Suprapubic skin (tissue), 4 donors: ENCODE measurements at places on chromosomes 1 and 21. TPM values are rescaled to one million over a fixed set of nuclear protein-coding genes. Genes with fewer than 3 reads are reported as not detected.

The RNU1-2 gene
- total RNA-seq: under 0.01 TPM

The SHE gene
- total RNA-seq: 2.0 TPM

The SEC16B gene
- 1.7 TPM for total RNA-seq

The RAB4A gene
- 78.4 TPM for total RNA-seq

The SPATA6 gene
- 7.6 TPM for total RNA-seq

GRCh38 chr1:61520401-61520800, 204.5 kb downstream of the TM2D1 start:
- H3K27me3 ChIP-seq: no peaks in the 10 kb centered on the region
- no peaks in the 10 kb centered on the region for H3K36me3 ChIP-seq
- H3K4me3 ChIP-seq: no peak overlapping the region

DNA sequence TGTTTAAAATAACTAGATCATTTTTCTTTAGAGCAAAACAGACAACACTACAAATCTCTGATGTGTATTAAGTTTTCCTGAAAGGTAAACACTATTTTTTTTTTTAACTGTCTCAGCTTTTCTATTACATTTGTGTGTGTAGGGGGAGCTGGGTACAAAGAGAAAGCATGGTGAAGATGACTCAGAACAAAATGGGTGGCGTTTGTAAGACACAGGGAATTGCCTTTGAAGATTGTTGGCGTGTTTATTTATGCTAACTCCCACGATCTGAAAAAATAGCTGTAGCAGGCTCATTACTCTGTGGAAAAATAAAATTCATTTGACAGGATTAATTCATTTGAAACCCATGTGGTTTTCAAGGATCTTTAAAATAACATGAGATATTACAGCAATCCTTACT, 285.1 kb downstream of the RYR2 start:
- no peak overlapping the region for H3K4me3 ChIP-seq
- no peaks in the 10 kb centered on the region for H3K36me3 ChIP-seq
- no peak overlapping the region for H3K27ac ChIP-seq
- no peak for DNase-seq
- no peaks in the 10 kb centered on the region for H3K4me1 ChIP-seq

DNA sequence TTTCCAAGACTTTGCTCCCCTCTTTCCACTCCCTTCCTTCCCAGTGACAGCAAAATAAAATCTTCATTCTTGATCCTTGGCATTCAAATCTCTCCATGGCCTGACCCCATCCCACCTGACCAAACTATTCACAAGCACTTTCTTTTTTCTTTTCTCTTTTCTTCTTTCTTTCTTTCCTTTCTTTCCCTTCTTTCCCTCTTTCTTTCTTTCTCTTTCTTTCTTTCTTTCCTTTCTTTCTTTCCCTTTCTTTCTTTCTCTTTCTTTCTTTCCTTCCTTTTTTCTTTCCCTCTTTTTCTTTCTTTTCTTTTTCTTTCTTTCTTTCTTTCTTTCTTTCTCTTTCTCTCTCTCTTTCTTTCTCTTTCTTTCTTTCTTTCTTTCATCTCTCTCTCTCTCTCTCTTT, 207.1 kb downstream of the ADGRL2 start:
- no peak overlapping the region for H3K4me3 ChIP-seq
- H3K4me1 ChIP-seq: no peaks in the 10 kb centered on the region
- no peaks in the 10 kb centered on the region for H3K36me3 ChIP-seq
- no peak overlapping the region for H3K27ac ChIP-seq
- no peaks in the 10 kb centered on the region for H3K27me3 ChIP-seq
- no peak for DNase-seq

DNA sequence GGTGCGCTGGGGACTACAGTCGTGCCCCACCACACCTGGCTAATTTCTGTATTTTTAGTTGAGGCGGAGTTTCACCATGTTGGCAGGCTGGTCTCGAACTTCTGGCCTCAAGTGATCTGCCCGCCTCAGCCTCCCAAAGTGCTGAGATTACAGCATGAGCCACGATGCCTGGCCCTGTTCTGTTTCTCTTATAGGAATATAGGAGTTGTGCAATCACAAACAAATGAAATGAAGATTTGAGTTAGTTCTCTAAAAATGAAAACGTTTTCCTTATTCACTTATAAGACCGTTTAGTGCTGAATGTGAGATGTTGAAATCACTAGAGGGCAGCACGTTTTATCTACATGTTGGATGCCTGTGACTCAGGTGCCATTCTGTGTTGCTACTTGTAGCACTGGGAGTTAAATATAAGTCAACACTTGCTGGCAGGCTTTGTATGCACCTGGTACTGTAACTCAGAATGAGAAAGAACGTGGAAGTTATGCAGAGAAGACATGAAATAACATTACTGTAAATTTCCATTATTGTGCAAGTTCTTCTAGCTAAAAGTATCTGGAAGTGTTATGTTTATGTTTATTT, 45.8 kb downstream of the MIGA1 start:
- peaks cover 9% of the 10 kb centered on the region for H3K36me3 ChIP-seq
- no peak for DNase-seq
- peaks cover 6% of the 10 kb centered on the region for H3K4me1 ChIP-seq

- H3K27ac ChIP-seq: no peak overlapping the region
- no peaks in the 10 kb centered on the region for H3K27me3 ChIP-seq
- DNase-seq: no peak
- no peaks in the 10 kb centered on the region for H3K4me1 ChIP-seq
- H3K4me3 ChIP-seq: no peak overlapping the region
These were observed 118.4 kb upstream of the CHRM3 start for GRCh38 chr1:239268007-239268406.

DNA sequence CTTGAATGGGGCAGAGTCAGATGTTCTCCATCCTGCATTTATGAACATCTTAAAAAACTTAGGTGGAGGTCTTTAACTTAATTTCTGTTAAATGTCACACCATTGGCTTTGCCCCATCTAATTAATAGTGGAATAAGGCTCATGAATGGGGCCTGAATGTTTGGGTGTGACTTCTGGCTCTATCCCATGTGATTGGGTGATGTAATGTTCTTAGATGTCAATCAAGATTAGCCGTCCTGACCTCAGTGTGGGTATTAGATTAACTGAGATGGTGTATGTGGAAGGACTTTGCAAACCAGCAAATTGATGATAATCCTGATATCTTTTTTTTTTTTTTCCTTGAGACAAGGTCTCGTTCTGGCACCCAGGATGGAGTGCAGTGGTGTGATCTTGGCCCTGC, 38.1 kb downstream of the C1orf21 start:
- H3K27ac ChIP-seq: peak overlapping the region; percentile 74
- no peak overlapping the region for H3K4me3 ChIP-seq
- no peak for DNase-seq

DNA sequence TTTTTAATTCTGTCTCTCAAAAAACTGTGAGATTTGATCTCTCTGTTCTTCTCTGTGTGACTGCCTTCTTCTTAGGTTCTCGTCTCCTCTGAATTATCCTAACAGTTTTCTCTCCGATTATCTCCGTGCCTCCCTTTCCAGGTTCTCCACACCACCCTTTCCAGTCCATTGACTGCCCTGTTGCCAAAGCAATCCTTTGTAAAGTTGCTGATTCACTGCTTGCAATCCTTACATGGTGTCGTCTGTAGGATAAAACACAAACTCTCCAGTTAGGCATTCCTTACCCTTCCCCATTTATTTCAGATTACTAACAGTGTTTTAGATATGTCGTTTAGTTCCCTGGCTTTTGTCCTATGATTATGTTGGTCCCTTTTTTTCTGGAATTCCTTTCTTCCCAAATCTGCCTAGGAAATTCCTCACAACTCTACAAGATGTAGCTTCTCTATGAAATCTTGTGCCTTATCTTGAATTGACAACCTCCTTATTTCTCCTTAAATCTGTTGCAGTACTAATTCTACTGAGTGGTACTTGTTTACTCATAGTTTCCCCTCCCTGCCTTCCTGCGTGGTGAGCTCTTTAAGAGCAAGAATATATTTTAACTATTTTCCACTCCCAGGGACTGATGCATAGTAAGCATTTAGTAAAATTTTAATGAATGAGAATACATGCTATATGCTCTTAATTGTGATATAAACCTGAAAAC, 22.3 kb downstream of the RCOR3 start:
- peaks cover 86% of the 10 kb centered on the region for H3K36me3 ChIP-seq
- H3K4me3 ChIP-seq: no peak overlapping the region
- H3K4me1 ChIP-seq: no peaks in the 10 kb centered on the region
- no peak for DNase-seq
- H3K27me3 ChIP-seq: no peaks in the 10 kb centered on the region

- no peak for DNase-seq
- peaks cover 14% of the 10 kb centered on the region for H3K4me1 ChIP-seq
- no peaks in the 10 kb centered on the region for H3K36me3 ChIP-seq
- H3K27me3 ChIP-seq: peaks cover 37% of the 10 kb centered on the region
- no peak overlapping the region for H3K4me3 ChIP-seq
These were observed 2.4 kb downstream of the KRTAP10-2 start for GRCh38 chr21:44548922-44549321.

DNA sequence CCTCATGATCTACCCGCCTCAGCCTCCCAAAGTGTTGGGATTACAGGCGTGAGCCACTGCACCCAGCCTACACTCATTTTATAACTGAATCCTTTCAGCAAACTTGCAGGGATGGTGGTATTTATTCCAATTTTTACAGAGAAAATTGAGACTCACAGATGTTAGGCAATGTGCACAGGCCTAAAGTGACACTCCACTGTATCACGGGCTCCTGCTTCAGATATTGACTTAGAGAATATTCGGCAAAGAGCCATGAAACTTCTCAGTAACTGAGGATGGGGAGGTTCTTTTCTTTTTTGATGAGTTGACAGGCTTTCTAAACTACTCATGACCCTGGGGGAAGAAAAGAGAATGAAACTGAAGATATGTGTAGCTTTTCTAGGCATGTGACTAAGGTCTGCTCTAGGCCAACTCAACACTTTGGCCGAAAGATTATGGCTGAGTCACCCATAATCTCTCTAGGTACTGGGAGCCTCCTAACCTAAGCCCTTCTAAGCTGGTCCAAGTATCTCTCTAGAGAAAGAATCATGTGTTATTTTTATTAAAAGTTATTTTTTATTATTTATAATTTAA, 19.9 kb upstream of the PTCH2 start:
- DNase-seq: no peak
- no peak overlapping the region for H3K4me3 ChIP-seq
- H3K36me3 ChIP-seq: peaks cover 13% of the 10 kb centered on the region
- H3K27ac ChIP-seq: no peak overlapping the region
- H3K4me1 ChIP-seq: no peaks in the 10 kb centered on the region

DNA sequence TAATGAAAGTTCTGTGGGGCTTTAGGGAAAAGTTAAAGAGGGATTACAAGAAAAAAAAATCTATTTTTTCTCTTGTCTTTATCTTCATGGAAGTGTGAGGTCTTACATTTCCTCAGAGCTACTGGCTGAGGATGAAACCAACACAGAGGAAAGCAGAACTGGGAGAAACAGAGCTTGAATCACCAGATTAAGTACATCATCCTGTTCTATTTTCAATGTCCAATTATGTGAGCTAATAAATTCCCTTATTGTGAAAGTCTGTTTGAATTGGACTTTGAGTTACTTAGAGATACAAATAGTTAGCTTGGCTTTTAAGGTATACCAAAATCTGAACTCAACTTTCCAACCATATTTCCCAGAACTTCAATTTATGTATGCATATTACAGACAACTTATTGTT, 69.2 kb downstream of the LPGAT1 start:
- H3K27ac ChIP-seq: no peak overlapping the region
- H3K27me3 ChIP-seq: no peaks in the 10 kb centered on the region
- no peak overlapping the region for H3K4me3 ChIP-seq
- no peak for DNase-seq
- peaks cover 13% of the 10 kb centered on the region for H3K36me3 ChIP-seq

- no peak overlapping the region for H3K4me3 ChIP-seq
- no peaks in the 10 kb centered on the region for H3K27me3 ChIP-seq
- DNase-seq: no peak
These were observed 22.9 kb downstream of the UMODL1 start for GRCh38 chr21:42093991-42094421.

GRCh38 chr21:35428489-35428888, 379.4 kb upstream of the RUNX1 start:
- peak; percentile 61 for DNase-seq
- peak overlapping the region; percentile 66 for H3K27ac ChIP-seq
- H3K36me3 ChIP-seq: no peaks in the 10 kb centered on the region
- no peak overlapping the region for H3K4me3 ChIP-seq

- DNase-seq: no peak
- H3K36me3 ChIP-seq: no peaks in the 10 kb centered on the region
- no peak overlapping the region for H3K27ac ChIP-seq
These were observed 33.8 kb upstream of the SLC45A1 start for GRCh38 chr1:8284127-8284526.

GRCh38 chr1:162193815-162194214, 124.3 kb downstream of the NOS1AP start:
- no peak overlapping the region for H3K4me3 ChIP-seq
- H3K27me3 ChIP-seq: no peaks in the 10 kb centered on the region
- no peaks in the 10 kb centered on the region for H3K4me1 ChIP-seq
- no peaks in the 10 kb centered on the region for H3K36me3 ChIP-seq

DNA sequence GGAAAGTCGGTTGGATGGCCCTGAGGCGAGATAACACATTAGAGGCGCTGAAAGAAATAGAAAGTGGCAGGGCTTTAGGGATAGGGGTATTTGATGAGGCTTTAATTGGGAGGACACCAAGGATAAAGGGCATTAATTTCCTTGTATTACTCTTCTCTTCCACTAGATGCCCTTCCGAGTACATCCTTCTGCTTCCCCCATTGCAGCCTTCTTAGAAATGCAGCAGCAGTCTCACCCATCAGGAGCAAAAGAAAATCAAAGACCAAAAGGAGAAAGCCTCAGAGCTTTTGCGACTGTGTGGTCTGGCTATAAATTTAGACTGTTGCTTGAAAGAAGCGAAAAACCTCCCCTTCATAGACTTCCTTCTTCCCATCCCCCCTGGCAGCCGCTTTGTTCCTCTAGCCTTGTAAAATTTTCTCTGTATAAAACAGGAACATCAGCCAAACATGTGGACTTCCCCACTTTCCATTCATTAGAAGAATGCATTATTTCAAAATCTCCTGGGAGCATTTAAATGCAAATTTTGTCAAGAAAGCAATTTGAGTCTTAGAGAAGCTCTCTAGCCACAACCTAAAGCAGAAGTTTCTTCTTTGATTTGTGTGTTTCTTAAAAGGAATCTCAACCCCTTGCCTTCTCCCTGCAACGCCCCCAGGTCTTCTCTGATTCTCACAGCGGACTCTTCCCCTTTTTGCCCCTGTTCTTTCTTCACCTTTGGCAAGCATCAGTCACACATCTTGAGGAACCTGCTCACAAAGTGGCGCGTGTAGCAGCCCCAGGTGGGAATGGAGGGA, 76.6 kb downstream of the NDUFS5 start:
- no peak for DNase-seq
- no peaks in the 10 kb centered on the region for H3K36me3 ChIP-seq
- H3K4me3 ChIP-seq: no peak overlapping the region
- H3K27me3 ChIP-seq: no peaks in the 10 kb centered on the region

GRCh38 chr1:93576346-93576745, 105.3 kb downstream of the BCAR3 start:
- H3K4me3 ChIP-seq: no peak overlapping the region
- H3K4me1 ChIP-seq: peaks cover 15% of the 10 kb centered on the region
- H3K36me3 ChIP-seq: peaks cover 46% of the 10 kb centered on the region
- no peak overlapping the region for H3K27ac ChIP-seq
- no peak for DNase-seq

DNA sequence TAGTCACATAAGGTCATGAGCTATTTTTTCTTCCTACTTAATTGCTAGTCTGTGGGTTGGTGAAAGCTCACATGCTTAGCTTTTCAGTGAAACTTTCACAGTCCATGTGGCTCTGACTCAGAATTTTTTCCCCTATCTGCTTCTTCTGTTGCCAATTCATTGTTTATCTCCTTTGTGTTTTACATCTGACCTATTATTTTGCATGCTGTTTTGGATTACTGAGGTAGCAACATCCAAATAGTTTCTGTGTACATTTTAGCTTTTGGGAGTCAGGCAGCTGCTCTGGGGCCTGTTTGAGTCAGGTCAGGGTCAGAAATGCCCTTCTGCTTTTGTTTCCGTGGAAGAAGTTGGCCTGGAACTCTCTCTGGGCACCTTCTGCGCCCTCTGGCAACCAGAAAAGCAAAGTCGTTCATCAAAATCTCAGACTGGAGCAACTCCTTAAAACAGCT, 40.0 kb downstream of the ROR1 start:
- H3K36me3 ChIP-seq: no peaks in the 10 kb centered on the region
- no peaks in the 10 kb centered on the region for H3K27me3 ChIP-seq
- DNase-seq: no peak
- H3K4me3 ChIP-seq: no peak overlapping the region
